Fibroblast of lung (primary cell): ENCODE measurements at places on chromosomes 3 and 15. TPM values are rescaled to one million over a fixed set of nuclear protein-coding genes. Genes with fewer than 3 reads are reported as not detected.

The ZBTB47 gene
- total RNA-seq: 32.1 and 49.4 TPM in 2 replicates

The SMAD6 gene
- total RNA-seq: 8.7 and 8.9 TPM in 2 replicates

The FMN1 gene
- total RNA-seq: 27.7 and 43.8 TPM in 2 replicates

The MUC20 gene
- total RNA-seq: under 0.01 and 0.66 TPM in 2 replicates

The SLC6A11 gene
- total RNA-seq: not detected in 2 replicates

The DLEC1 gene
- under 0.01 TPM in 2 replicates for total RNA-seq

The MOBP gene
- total RNA-seq: not detected in 2 replicates

The ARHGAP11A gene
- 13.1 and 21.1 TPM in 2 replicates for total RNA-seq

The SLC24A1 gene
- 3.9 and 4.5 TPM in 2 replicates for total RNA-seq

The RAD51 gene
- total RNA-seq: 0.77 and 1.3 TPM in 2 replicates

The SPINK8 gene
- not detected in 2 replicates for total RNA-seq

The SPATA12 gene
- not detected in 2 replicates for total RNA-seq

The CLRN1 gene
- total RNA-seq: not detected in 2 replicates

The THRB gene
- 3.9 and 7.4 TPM in 2 replicates for total RNA-seq

The UNC13C gene
- not detected in 2 replicates for total RNA-seq

The PATL2 gene
- 0.77 and 1.3 TPM in 2 replicates for total RNA-seq

The CSPG5 gene
- total RNA-seq: under 0.01 and 0.17 TPM in 2 replicates

The RHOV gene
- under 0.01 TPM in 1 of 2 replicates, not detected in the other for total RNA-seq

The KCNMB3 gene
- total RNA-seq: 0.77 and 1.5 TPM in 2 replicates

The PLA2G4D gene
- not detected in 2 replicates for total RNA-seq

The CSTA gene
- 7.9 and 16.2 TPM in 2 replicates for total RNA-seq

The SCG5 gene
- total RNA-seq: 39.8 and 46.2 TPM in 2 replicates

The CYP8B1 gene
- total RNA-seq: not detected in 2 replicates

The AHSG gene
- total RNA-seq: not detected in 2 replicates

The FOXB1 gene
- not detected in 2 replicates for total RNA-seq

The FBXL22 gene
- 0.26 and 0.50 TPM in 2 replicates for total RNA-seq

The ACAD9 gene
- 26.5 and 41.6 TPM in 2 replicates for total RNA-seq

The DET1 gene
- 5.9 and 6.4 TPM in 2 replicates for total RNA-seq

The CNTN3 gene
- 3.9 and 8.3 TPM in 2 replicates for total RNA-seq

The SCN5A gene
- 0.50 and 0.77 TPM in 2 replicates for total RNA-seq

The CDHR4 gene
- total RNA-seq: under 0.01 TPM in 1 of 2 replicates, not detected in the other

The MIX23 gene
- 30.9 and 57.8 TPM in 2 replicates for total RNA-seq

The PLA1A gene
- under 0.01 and 0.26 TPM in 2 replicates for total RNA-seq

The SLC9A9 gene
- 33.9 and 74.0 TPM in 2 replicates for total RNA-seq

The FEZF2 gene
- total RNA-seq: not detected in 2 replicates

The DNASE1L3 gene
- not detected in 2 replicates for total RNA-seq

The ONECUT1 gene
- total RNA-seq: under 0.01 TPM in 1 of 2 replicates, not detected in the other

The HIGD2B gene
- 0.26 TPM in 1 of 2 replicates, not detected in the other for total RNA-seq

The TICRR gene
- total RNA-seq: 0.26 and 1.2 TPM in 2 replicates

The SPESP1 gene
- total RNA-seq: 4.6 and 8.2 TPM in 2 replicates

The GHSR gene
- not detected in 2 replicates for total RNA-seq

The BNC1 gene
- 7.7 and 14.2 TPM in 2 replicates for total RNA-seq

The SAMD7 gene
- not detected in 2 replicates for total RNA-seq

The NPAP1 gene
- not detected in 2 replicates for total RNA-seq

The CLCN2 gene
- 1.8 and 3.1 TPM in 2 replicates for total RNA-seq

The ACOX2 gene
- 17.7 and 20.5 TPM in 2 replicates for total RNA-seq

The CCR9 gene
- total RNA-seq: not detected in 2 replicates

The KLF15 gene
- 4.1 and 6.4 TPM in 2 replicates for total RNA-seq

The GOLGA6L25 gene
- total RNA-seq: not detected in 2 replicates

The GOLGA8J gene
- under 0.01 TPM in 1 of 2 replicates, not detected in the other for total RNA-seq

The GXYLT2 gene
- total RNA-seq: 6.6 and 14.1 TPM in 2 replicates

The TMC3 gene
- total RNA-seq: not detected in 2 replicates

The WWTR1 gene
- total RNA-seq: 13.7 and 14.1 TPM in 2 replicates

The CCDC54 gene
- not detected in 2 replicates for total RNA-seq

The REC114 gene
- not detected in 2 replicates for total RNA-seq

The ASB14 gene
- total RNA-seq: not detected in 2 replicates

The PP2D1 gene
- total RNA-seq: not detected in 2 replicates

The PRRT3 gene
- 1.5 and 3.8 TPM in 2 replicates for total RNA-seq
